Activated CD4-positive, alpha-beta T cell treated with anti-CD3 and anti-CD28 coated beads for 36 hours (primary cell): ENCODE measurements at places on chromosomes 4 and X. TPM values are rescaled to one million over a fixed set of nuclear protein-coding genes. Genes with fewer than 3 reads are reported as not detected.

- DNase-seq: peak; percentile 34
These were observed 2.5 kb upstream of the USP27X start for GRCh38 chrX:49876750-49877149.

- no peak for DNase-seq
These were observed 365.7 kb upstream of the MAD2L1 start for GRCh38 chr4:120432301-120432860.

DNA sequence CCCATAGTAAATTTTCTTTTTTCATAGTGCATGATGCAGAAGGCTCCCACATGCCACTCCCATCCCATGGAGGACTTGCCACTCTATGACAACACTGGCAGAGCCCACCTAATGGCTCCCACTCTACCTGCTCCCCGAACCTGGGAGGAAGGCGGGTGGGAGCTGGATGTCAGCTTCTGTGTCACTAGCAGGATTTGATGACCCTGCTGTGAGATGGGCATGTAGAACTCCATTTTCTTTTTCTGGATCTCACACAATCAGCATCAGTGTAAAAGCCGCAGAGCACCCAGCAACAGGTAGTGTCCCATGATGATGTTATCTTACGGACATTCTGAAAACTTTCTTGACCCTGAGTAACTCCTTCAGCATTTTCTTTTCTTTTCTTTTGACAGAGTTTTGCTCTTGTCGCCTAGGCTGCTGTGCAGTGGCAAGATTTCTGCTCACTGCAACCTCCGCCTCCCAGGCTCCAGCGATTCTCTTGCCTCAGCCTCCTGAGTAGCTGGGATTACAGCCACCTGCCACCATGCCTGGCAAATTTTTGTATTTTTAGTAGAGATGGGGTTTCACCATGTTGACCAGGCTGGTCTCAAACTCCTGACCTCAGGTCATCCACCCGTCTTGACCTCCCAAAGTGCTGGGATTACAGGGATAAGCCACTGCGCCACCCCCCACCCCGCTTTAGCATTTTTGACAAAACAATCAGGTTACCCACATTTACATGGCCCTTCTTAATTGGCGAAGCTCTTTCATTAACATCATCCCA lies 15.0 kb upstream of the ADH1A start:
- no peak for DNase-seq

- DNase-seq: peak; percentile 31
These were observed 51.6 kb downstream of the MAML3 start for GRCh38 chr4:140102421-140102820.

- DNase-seq: no peak
These were observed 2.2 kb downstream of the FBXO8 start for GRCh38 chr4:174281182-174281737.

GRCh38 chr4:149166365-149166764 lies 649.3 kb downstream of the IQCM start:
- no peak for DNase-seq

DNA sequence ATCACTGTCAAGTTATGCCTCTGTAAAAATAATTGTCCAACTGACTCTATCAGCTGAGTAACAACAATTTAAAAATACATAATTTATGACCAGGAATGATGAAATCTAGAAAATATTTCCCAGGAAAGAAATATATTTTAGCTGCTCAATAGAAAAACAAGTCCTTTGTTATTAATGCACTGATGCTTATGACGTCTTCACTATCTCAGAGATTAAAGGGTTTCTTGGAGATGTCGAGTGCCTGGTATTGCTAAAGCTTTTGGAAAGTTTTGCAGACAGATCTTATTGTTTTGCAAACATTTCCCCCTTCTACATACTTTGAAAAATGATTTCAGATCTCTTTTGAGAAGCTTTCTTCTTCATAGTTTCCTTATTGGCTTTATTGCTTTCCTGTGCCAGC lies 154.6 kb upstream of the RPS6KA3 start:
- DNase-seq: no peak

GRCh38 chr4:47543331-47543730 lies 58.3 kb downstream of the ATP10D start:
- no peak for DNase-seq

GRCh38 chrX:41087201-41087600 lies 2.0 kb downstream of the USP9X start:
- DNase-seq: no peak

- DNase-seq: no peak
These were observed 161.7 kb downstream of the BRWD3 start for GRCh38 chrX:80648023-80648422.

- no peak for DNase-seq
These were observed 12.4 kb downstream of the SMIM14 start for GRCh38 chr4:39626261-39626660.

- DNase-seq: no peak
These were observed 32.2 kb upstream of the XPNPEP2 start for GRCh38 chrX:129706400-129707072.

- no peak for DNase-seq
These were observed 141.7 kb upstream of the SCML1 start for GRCh38 chrX:17595456-17596035.

GRCh38 chrX:149521438-149521837 lies 16.3 kb upstream of the IDS start:
- no peak for DNase-seq

NUDT11 gene
- 2.4 TPM for total RNA-seq

SLBP gene
- total RNA-seq: 113 TPM

PAGE5 gene
- total RNA-seq: 0.49 TPM

ARR3 gene
- total RNA-seq: not detected

TMEM35A gene
- total RNA-seq: not detected
